ENCODE measurements at places on chromosomes 1 and 21.

DNA sequence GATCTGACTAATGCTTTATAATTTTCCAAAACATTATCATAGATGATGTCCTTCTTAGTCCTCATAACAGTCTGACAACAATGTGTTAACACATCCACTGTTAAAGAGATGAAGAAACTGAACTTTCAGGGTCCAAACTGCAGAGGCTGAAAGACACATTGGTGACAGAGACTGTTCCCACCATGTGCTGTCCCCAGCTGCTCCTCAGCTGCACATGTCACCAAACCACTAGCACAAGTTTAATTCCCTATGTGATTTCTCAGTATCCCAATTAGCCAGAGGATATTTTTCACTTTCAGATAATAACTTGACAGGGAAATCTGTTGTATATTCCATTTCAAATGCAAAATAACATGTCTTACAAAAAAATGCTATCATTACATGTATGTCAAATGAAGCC lies 24.6 kb downstream of the LAMC2 start:
- DNase-seq: no peak

DNA sequence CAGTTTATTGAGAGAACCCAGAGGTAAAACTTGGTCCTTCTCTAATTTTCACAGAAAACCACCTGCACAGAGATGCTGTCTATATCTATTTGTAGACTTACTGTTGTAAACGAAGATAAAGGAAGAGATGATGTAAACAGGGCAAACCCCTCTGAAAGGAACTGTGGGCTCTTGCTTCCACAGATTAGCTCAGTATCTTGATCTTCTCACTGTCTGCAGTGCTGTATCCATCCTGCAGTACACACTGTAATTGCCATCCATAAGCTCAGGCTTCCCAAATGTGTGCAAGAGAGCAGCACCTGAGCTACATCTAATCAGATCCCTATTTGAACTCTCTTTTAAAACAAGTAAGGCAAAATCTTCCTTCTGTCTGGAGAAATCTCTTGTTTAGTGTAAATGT lies 16.6 kb upstream of the RWDD3 start:
- DNase-seq: no peak

DNA sequence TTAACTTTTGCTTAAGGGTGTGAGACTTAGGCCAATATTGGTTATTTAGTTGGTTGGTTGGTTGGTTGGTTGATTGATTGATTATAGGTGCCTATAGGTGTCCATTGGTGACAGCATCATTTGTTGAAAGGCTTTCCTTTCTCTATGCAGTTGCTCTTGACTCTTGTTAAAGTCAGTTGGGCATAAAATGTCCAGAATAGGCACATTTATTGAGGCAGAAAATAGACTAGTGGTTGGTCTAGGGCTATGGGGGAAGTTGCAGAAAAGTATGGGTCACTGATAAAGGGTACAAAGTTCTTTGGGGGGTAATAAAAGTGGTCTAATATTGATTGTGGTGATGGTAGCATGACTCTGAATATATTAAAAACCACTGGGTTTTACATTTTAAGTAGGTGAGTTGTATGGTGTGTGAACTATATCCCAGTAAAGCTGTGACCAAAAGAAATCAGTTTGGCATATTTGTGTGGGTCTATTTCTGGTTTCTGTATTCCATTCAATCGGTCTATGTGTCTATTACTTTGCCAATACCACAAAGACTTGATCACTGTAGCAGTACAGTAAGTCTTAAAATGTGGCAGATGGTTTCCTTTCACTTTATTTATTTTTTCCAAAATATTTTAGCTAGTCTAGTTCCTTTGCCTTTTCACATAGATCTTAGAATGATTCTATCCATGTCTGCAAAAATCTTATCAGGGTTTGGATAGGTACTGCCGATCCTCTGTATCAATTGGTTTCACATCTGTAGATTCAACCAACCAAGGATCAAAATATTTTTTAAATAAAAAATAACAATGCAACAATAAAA lies 63.0 kb downstream of the ATP1A1 start:
- DNase-seq: no peak

GRCh38 chr1:15316510-15316909 lies 69.5 kb downstream of the FHAD1 start:
- DNase-seq: no peak

DNA sequence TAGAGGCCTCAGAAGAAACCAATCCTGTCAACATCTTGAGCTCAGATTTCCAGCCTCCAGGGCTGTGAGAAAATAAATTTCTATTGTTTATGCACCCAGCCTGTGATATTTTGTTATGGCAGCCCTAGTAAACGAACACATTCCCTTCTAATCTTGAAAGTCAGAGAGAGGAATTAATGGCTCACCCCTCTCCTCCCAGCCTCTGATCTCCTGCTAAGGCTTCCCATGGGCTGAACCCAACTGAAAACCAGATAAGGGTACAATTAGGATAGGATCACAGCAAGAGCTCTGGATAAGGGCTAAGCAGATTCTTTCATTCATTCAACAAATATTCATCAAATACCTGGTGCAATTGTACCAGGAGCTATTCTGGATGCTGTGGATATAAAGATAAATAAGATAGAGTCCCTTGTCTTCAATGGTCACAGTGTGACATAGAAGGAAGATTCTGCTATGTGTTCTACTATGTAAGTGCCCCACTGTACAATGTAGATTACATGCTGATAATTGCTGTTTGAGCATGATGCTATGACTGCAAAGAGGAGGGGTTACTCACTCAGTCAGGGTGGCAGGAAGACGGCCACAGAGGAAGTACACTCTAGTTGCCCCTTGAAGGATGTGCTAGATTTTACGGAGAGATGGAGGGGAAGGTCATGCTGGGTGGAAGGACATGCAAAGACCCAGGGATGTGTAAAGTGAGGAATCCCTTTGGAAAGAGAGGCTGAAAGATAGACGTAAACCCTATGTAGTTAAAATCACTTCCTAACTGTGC lies 203.3 kb upstream of the JUN start:
- DNase-seq: no peak

GRCh38 chr21:46100906-46101305 lies 3.0 kb downstream of the COL6A2 start:
- DNase-seq: no peak

DNA sequence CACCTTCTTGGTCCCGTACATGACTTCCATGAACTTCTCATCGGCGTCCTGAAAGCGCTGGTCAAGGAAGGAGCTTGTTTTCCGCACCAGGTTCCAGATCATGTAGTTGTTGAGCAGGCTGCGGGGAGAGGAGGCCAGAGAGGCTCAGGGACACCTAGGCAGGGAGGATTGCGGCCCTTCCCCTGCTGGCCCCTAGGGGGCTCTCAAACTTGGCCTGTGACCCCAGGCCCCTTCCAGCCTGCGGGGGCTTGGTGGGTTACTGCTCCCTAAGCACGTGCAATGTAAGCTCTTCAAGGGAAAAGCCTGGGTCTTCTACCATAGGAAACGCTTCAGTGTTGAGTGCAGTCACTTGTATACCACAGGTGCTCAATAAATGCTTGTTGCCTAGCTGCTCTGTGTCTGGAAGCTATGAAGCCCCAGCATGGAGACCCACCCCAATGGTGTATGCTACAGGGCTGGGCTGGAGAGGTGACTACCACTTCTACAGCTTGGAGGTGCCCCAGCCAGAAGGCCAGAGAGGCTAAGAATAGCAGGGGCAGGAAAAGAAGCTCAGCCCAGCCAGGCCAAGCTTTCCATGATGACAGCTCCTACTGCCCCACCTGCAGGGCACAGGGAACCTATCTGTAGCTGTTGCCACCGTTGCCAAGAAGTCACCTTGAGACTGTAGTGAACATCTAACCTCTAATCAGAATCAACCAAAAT lies 45.1 kb downstream of the ECE1 start:
- DNase-seq: no peak

- DNase-seq: no peak
Measured at GRCh38 chr21:16437586-16437985, 707.8 kb downstream of the USP25 start.

DNA sequence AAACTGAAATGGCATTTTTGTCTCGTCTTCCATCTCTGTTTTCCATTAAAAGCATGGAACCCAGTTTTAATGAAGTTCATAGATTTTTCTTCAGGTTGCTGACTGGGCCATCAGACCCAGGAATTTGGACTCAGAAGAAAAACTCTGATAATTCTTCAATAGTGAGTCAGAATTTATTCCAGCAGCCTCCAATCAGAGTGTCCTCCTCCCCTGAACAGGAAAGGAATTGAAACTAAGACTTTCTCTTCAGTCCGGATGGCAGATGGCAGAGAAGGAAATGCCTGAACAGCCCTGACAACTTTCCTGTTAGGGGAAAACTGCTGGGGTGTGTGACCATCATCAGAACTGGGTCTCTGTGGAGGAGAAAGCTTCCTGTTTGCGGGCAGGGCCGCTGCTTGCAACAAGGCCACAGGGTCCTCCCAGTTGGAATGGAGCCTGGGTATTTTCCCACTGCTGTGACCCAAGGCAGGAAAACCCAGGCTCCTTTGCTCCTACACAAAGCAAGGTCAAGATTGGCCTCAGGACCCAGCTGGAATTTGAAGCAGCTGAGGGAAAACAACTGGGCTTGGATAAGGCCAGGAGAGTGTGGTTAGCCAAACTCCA lies 20.7 kb downstream of the CD34 start:
- DNase-seq: no peak

- DNase-seq: no peak
Measured at GRCh38 chr1:41349361-41350054, 11.7 kb upstream of the FOXO6 start.

- DNase-seq: no peak
Measured at GRCh38 chr1:232223183-232223708, 406.7 kb downstream of the SIPA1L2 start.

DNA sequence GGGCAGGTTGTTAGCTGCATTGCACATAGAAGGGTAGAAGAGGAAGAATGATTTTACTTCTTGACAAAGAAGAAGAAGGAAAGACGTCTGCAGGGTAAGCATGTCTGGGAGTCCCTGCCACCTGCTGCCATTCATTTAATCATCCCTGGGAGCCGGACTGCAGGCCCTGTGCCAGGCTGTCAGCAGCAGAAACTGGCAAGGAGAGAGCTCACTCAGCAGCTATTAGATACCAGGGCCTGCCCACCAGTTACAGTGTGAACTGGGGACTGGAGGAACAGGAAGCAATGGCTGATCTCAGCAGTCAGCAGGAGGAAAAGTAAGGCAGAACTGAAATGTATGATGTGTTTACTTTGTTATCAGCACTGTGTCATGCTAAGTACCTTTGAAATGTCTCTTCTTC lies 75.7 kb upstream of the C1orf87 start:
- DNase-seq: no peak

DNA sequence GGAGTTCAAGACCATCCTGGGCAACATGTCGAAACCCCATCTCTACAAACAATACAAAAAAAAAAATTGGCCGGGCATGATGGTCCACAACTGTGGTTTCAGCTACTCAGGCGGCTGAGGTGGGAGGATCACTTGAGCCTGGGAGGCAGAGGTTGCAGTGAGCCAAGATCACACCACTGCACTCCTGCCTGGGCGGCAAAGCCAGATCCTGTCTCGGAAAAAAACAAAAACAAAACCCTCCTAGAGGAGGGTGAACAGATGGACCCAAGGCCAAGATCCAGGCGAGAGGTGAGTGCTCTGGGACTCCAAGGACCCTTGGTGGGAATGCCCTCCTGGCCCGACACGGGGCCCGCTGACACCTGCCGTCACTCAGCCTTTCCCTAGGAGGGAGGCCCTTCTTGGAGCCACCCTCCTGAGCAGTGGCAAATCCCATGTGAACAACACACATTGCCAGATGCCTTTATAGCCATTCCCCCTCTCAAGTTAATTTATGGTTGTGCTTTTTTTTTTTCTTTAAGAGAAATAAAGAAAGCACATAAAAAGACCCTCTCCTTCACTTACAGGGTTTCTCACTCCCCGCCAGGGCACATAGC lies 380 bp downstream of the TFF2 start:
- no peak for DNase-seq

DNA sequence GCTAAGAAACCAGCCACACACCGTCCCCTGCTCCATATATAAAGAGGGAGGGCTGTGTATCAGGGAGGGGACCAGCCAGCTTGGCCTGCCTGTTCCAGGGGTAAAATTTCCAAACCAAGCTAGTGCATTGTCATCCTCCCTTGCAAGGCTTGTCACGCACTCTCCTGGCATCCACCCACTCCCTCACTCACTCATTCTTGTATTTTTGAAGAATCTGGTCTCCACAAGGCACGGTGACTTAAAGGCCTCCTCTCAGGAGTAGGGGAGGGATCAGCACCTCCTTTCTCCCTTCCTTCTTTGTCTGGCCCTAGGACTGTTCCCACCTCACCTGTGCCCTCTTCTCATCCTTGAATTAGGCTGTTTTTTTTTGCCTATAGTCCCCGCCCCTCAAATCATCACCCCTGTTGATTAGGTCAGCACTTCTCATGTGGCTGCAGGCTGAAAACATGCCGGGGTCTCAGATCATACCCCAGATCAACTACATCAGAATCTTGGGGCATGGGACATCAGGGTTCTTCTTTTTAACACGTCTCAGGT lies 5.0 kb downstream of the ABCA4 start:
- no peak for DNase-seq

DNA sequence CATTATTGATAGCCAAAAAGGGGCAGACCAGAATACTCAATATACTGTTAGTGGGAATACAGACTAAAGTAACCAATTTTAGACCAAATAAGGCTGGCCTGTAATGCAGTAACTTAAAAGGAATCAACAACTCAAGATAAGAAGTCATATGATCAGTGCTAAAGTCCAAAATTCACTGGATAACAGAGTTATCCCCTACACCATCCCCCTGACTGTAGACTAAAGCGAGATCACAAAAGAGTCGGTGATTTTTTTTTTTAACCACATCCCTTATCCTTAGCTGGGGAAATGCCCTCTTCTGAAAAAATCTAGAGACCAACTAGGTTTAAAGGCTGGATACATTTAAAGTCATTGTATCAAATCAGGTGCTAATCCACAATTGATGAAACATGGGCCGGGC lies 7.7 kb downstream of the UBR4 start:
- DNase-seq: no peak

DNA sequence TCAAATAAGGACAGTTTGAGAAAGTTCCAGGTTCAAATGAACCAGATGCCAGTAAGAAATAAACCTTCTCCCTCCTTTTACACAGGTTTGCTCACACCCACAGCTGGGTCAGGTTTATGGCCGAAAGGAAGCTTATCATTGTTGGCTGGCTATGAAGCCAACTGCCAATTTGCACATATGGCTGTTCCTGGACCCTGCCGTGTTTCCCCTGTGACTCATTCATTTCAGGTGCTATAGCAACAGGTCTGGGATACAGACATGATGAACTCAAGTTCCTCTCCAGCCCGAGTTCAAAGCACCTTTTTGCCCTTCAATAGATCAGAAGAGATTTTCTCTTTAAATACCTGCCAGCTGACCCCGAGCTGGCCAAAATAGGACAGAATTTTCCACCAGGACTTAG lies 134.4 kb upstream of the SMYD2 start:
- DNase-seq: no peak

DNA sequence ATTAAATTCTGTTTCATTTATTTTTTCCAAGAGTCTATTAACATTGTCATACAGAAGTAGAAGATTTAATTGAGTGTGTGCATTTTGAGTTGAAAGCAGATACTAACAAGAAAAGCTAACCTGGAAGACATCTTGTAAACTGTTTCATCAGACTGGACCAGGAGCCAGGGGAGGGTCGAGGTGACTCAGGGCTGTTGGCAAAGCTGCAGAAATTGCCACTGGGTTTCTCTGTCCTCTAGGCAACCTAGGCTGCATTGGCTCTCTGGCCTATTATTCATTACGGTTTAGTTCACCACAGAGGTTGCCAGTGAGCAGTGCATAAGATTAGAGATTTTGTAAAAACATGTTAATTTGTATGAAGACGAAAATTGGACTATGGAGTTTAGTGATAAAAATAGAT lies 27.5 kb downstream of the ERG start:
- DNase-seq: no peak

- DNase-seq: peak; percentile 16
Measured at GRCh38 chr1:111032295-111032897, 68.7 kb upstream of the LRIF1 start.

GRCh38 chr1:33255347-33256220 lies 708 bp upstream of the ZNF362 start:
- DNase-seq: no peak
